Type B pancreatic cell (in vitro differentiated cells): ENCODE measurements at places on chromosomes 3 and 15. TPM values are rescaled to one million over a fixed set of nuclear protein-coding genes. Genes with fewer than 3 reads are reported as not detected.

SSR3 gene
- 141 and 170 TPM in 2 replicates for total RNA-seq

DNA sequence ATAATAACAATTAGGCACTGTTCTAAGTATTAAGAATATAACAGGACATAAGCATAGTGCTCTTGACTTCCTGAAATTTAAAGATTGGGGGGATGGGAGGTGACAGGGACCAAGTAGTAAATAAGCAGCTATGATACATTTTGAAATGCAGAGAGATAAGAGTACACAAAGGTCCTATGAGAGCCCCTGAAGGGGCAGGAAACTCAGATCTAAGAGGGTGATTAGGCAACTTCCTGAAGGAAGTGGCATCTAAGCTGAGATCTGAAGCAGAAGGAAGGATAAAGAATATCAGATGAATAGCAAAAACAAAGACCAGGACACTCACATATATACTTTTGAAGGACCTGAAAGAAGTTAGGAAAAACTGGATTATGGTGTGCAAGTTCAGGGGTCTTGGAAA, 415.2 kb upstream of the FRG2C start:
- no peak overlapping the region for H3K4me3 ChIP-seq
- no peaks in the 10 kb centered on the region for H3K27me3 ChIP-seq
- no peak overlapping the region for H3K27ac ChIP-seq
- H3K4me1 ChIP-seq: peaks cover 5% of the 10 kb centered on the region

DNA sequence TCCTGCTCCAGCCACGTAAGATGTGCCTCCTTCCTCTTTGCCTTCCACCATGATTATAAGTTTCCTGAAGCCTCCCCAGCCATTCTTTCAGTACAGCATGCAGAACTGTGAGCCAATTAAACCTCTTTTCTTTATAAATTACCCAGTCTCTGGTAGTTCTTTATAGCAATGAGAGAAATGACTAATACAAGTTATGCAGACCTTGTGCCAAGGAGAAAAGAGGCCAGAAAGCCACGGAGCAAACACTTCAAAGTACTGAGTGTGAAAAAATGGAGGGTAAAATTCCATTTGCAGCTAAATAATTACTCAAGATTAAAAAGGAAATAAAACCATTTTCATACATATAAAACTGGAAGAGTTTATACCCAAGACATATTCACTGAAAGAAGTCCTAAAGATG, 213.6 kb upstream of the LINGO1 start:
- H3K4me3 ChIP-seq: no peak overlapping the region
- H3K36me3 ChIP-seq: no peaks in the 10 kb centered on the region
- no peak for DNase-seq
- H3K27me3 ChIP-seq: peaks cover 2% of the 10 kb centered on the region

DNA sequence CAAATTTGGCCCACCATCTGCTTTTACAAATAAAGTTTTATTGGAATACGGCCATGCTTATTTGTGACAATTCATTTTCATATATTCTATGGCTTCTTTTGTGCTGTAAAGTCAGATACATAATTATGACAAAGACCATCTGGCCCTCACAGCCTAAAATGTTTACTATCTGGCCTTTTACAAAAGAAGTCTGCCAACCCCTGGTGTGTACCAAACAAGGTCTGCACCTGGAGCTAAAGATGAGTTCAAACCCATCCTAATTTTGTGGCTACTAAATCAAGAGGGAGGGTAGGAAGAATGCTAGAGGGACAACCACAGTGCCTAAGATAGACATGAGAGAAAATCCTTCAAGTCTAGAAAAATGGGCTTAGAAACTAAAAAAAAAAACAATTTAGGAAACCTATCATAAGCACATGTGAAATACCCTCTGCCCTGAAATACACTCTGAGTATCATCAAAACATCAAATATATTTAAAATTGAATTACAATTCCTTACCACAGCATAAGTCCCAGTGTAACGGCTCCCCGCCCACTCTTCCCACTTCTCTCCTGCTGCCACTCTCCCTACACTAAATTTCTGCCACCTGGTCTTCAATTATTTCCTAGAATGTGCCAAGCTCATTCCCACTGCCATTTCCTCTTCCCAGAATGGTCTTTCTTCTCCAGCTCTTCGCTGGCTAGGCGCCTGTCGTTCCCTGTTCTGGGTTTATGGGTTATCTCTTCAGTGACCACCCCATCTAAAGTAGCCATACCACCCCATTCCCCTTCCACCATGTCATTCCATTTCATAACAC, 950.7 kb upstream of the CFAP20DC start:
- no peak for DNase-seq
- no peaks in the 10 kb centered on the region for H3K36me3 ChIP-seq
- no peak overlapping the region for H3K4me3 ChIP-seq

- H3K4me1 ChIP-seq: peaks cover 5% of the 10 kb centered on the region
- no peak for DNase-seq
- no peak overlapping the region for H3K27ac ChIP-seq
- H3K27me3 ChIP-seq: no peaks in the 10 kb centered on the region
- H3K4me3 ChIP-seq: no peak overlapping the region
Observed at GRCh38 chr3:49273825-49274532, 3.1 kb downstream of the C3orf62 start.

DNA sequence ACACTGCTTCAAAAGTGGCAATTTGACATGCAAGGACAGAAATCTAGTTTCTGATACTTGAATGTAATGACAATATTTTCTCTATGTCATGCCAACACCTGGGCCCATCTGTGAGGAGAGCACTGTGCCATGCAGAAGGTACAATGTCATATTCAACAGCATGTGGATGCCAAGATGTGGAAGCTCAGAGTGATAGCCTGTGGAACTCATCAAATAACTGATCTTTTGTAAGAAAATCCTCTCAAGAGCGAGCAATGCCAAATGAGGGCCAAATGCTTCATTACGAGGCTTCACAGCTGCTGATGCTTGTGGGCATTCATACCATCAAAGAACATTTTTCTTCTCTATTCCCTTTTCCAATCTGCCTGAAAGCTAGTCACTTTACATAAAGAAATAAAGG, 95.1 kb downstream of the ROBO1 start:
- peaks cover 12% of the 10 kb centered on the region for H3K27me3 ChIP-seq
- H3K4me1 ChIP-seq: no peaks in the 10 kb centered on the region
- no peak for DNase-seq
- H3K4me3 ChIP-seq: no peak overlapping the region

DNA sequence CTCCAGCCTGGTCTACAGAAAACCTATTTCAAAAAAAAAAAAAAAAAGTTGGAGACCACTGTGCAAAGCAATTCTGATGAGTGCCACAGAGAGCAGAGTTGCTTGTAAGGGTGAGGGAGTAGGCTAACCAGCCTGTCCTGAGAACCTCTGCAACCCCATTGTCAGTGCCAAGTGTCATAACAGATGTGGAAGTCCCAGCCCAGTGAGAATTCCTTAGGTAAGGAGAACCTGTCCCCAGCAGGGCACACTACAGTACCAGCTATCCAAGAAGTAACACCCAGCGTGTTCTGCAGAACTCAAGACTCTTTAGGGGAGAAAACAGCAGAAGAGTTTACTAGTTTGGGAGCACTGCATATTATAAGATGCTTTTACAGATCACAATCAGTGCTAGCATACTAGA, 156.3 kb downstream of the LIPC start:
- no peak overlapping the region for H3K27ac ChIP-seq
- H3K36me3 ChIP-seq: peaks cover 11% of the 10 kb centered on the region
- H3K4me1 ChIP-seq: peaks cover 9% of the 10 kb centered on the region
- H3K27me3 ChIP-seq: no peaks in the 10 kb centered on the region
- H3K4me3 ChIP-seq: no peak overlapping the region

- peaks cover 9% of the 10 kb centered on the region for H3K4me1 ChIP-seq
- H3K27ac ChIP-seq: peak overlapping the region; percentile 60
- H3K36me3 ChIP-seq: no peaks in the 10 kb centered on the region
- no peak overlapping the region for H3K4me3 ChIP-seq
Observed at GRCh38 chr3:110343945-110344344, 727.7 kb upstream of the NECTIN3 start.

RGMA gene
- total RNA-seq: 37.0 and 41.6 TPM in 2 replicates

- peaks cover 62% of the 10 kb centered on the region for H3K4me1 ChIP-seq
- DNase-seq: no peak
- peaks cover 4% of the 10 kb centered on the region for H3K36me3 ChIP-seq
- H3K27ac ChIP-seq: peak overlapping the region; percentile 69
- no peak overlapping the region for H3K4me3 ChIP-seq
- H3K27me3 ChIP-seq: no peaks in the 10 kb centered on the region
Observed at GRCh38 chr3:58022490-58022889, 14.3 kb downstream of the FLNB start.

ARL6IP5 gene
- 38.5 and 49.2 TPM in 2 replicates for total RNA-seq
